Activated T-cell treated with anti-CD3 and anti-CD28 coated beads, Interleukin-2, amount 50 U/mL, for 48 hours (primary cell): ENCODE measurements at places on chromosomes 1 and 21.

DNA sequence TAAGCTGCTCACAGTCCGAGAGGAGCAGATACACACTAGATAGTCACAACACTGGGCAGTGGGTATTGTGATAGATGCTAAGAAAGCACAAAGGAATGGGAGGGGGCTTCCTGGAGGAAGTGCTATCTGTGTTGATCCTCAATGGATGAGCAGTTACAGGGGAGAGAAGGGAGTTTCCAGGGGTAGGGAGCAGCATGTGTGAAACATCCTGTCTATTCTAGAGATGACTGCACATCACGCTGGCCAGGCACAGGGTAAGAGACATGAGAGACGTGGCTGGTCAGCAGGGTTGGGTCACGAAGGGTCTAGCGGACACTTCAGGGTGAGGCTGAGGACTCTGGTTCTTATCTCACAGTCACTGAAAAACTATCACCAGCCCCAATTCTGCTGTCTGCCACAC is 235.2 kb downstream of the TRABD2B start:
- DNase-seq: no peak

- DNase-seq: no peak
These were observed 3.2 kb upstream of the MYOC start for GRCh38 chr1:171655746-171656116.

GRCh38 chr1:21741206-21741605 is 41.7 kb downstream of the USP48 start:
- DNase-seq: no peak

DNA sequence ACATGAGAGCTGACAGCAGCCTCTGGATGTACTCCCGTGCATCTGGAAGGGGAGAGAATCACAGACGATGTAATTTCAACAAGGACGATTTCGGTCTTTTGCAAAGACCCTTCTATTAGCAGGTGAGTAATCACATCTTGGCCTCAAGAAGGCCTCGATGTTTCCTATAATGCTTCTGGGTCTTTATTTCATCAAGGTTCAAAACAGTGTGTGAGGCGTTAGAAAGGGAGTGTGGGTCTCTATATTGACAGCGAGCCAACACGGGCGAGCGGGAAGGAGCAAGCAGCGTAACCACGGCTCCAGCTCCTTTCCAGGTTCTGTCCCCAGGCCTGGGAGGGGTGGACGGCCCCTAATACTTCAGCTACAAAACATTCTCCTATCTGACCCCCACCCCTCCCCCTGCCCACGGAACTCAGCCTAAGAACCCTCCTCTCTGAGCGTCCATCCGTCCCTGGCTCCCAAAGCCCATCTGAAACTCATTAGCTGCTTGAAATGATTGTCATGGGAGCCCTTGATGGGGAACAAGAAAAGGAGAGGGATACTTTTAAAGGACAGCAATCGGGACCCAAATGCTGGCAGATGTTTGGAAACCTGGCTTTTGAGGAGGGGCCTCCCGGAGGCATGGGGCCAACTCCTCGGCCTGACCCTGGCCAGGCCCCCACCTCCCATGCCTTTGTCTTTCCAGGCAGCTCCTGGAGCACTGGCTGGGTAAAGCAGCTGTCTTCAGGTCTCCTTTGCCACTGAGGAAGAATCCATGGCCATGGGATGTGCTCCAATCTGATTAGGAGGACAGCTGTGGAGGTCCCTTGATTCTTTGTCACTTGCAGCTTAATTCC is 250.8 kb downstream of the FOXD2 start:
- no peak for DNase-seq

DNA sequence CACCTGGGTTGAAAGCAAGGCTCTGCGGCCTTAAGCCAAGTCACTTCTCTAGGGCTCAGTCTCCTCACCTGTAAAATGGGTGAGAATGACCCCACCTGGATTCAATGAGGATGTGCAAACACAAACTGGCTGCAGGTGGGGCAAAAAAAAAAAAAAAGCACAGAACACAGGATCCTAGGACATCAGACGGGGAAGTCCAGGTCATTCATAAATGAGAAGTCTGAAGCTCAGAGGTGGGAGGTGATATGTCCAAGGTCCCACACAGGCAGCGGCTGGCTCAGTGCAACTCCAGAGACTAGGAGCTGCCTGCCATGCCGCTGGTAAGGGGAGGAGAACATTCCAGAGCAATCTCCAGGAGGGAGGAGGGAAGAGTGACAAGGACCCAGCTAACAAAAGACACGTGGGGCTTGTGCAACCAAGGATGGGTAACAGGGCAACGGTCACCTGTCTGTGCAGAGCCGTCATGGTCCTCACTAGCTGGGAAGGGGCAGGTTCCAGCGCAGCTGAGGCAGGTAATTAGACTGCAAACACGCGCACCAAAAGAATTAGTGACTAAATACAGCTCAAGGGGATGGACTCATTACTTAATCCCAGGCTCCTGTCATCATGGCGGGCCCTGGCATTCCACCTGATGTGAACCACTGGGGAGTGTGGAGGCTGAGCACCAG is 19.5 kb downstream of the IFFO2 start:
- no peak for DNase-seq

GRCh38 chr1:179950651-179951050 is 4.0 kb upstream of the CEP350 start:
- no peak for DNase-seq

DNA sequence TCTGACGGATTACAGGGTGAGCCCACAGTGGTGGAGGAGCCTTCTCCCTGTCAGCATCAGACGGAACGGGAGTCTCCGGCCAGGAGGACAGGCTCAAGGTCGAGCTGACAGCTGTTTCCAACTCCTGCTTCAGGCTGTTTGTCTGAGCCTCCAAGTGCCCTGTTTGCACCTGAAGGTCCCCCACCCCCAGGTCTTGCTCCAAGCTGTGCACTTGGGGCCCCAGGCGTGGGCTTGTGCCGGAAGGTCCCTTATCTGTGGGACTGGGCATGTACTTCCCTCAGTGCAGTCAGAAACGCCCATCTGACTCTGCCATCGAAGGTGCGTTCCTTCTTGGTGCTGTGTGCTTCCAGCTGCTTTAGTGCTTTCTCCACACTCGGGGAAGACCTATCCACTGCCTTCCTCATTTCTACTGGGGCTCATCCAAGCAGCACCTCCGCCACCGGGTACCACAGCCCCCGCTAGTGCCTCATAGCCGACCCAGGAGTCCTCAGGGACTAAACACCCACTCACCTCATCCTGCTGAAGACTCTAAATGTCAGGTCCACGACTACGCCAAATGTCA is 29.5 kb upstream of the CR2 start:
- DNase-seq: no peak

DNA sequence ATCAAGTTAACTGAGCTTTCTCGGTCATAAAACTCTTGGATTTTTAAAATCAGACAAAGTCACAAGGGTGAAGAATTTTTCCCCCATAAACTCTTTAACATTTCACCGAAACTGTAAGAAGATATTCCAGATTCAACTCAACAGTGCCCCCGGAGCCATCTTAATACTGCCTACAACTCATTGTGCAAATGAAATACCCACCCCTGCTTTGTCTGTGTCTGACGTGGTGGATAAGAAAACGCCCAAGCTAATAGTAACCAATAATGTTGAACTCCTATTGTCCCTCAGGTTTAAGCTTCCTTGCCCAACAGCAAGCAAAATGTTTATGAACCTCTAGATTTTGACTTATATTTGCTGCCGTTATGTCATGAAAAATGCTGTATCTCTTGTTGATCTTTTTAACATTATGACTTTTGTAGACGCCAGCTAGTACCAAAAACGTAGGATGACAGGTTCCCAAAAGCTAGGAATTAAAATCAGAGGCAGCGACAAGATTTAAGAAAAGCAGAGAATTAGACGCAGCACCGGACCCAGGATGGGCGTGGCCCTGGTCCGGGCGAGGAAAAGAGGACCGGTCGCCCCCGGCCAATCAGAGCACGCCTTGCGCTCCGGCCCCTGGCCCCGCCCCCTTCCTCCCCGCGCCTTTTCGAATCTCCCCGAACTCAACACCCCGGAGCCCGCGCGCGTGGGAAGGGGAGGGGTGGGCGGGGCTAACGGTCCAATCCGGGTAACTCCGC is 1.1 kb downstream of the STMN1 start:
- DNase-seq: peak; percentile 99

DNA sequence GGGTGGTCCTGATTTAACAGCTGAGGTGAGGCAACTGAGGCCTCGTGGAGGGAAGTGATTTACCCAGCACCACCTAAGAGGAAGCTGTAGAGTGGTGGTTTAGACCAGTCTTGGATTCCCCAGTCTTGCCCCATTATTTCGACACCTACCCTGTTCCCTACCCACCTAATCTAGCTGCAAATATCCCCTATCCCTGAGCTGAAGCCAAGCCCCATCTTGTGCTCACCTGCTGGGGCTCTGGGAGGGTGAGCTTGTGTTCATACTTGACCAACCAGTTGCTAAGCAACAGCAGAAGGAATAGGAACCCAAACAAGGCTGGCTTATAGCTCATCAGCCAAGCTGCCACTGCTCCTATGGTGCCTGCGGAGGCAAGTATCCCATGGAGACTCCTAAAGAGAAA is 2.0 kb downstream of the TEX46 start:
- DNase-seq: no peak

DNA sequence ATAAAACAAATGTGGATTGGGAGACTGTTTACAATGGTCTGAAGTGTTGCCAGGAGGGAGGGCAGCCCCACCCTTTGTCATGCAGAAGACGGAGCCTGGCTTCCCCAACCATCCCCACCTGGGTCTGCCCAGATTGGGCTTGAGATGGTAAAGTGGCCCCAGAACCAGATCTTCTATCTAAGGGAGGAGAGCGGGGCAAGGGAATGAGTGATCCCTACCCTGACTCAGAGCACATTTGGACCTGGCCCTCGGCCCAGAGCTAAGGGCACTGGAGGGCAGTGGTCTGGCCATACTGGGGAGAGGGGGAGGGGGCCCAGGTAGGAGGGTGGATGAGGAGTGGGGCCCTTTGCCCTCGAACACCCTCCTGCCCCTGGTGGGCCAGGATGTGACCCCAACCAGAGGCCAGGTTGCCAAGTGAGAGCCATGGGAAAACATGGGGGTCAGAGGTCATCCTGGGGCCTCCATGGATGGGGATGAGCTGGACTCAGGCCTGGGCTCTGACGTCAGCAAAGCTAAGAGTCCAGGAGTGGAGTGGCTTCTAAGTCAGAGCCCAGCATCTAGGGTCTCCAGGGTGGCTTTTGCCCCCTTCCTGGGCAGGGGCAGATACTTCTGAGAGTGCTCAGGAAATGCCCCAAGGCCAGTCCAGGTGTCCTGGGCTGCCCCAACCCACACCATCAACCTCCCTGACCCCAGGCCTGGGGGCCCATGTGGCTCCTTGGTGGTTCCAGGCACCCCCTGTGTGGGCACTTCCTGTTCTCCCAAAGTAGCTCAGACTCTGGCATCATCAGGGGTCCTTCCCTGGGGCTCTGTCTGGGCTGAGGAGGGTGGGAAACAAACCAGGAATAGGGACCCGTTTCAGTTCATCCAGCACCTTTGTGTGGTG is 1.6 kb upstream of the LEFTY1 start:
- DNase-seq: no peak

DNA sequence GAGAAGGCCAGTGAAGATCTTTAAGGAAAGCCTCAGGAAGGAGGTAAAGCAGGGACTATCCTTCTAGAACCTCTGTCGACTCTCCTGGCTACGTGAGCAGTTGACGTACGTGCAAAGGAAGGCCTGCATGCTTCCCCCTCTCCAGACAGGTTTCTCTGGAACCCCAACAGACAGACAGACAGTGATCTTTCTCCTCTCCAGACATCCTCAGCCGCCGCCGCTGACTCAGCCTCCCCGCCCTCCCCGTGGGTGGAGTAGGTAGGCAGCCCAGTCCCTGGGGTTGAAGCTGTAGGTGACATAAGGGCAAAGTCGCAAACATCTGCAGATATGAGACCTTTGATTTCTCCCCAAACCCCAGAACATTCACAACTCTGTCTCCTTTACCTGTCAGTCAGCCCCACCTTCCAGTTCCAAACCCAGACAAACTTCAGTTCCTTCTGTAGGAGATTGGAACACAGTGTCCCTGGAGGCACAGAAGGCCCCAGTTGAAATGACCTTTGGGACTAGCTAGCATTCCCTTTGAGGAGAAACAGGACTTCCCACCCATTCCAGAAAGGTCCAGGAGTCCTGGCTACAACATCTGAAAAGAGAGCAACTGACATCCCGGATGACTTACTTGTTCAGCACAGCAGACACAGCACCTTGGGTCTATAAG is 146.0 kb upstream of the JUN start:
- DNase-seq: peak; percentile 80

DNA sequence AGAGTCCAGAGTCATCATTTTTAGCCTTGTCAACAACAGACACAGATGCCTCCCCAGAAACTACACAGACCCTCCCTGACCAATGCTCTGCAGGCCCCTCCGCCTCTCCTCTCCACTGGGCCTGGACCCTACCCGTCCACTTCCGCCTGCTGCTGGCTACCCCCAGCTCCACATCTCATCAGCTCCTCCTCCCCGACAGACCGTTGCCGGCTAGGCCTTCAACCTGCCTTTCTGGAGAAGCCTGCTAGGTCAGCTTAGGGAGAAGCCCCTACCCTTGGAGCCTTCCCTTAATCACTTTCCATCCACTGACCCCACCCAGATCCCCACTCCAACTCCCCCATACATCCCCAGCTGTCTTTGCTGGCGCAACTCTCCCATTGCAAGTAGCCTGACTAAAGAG is 1.4 kb downstream of the TRIM17 start:
- DNase-seq: no peak

DNA sequence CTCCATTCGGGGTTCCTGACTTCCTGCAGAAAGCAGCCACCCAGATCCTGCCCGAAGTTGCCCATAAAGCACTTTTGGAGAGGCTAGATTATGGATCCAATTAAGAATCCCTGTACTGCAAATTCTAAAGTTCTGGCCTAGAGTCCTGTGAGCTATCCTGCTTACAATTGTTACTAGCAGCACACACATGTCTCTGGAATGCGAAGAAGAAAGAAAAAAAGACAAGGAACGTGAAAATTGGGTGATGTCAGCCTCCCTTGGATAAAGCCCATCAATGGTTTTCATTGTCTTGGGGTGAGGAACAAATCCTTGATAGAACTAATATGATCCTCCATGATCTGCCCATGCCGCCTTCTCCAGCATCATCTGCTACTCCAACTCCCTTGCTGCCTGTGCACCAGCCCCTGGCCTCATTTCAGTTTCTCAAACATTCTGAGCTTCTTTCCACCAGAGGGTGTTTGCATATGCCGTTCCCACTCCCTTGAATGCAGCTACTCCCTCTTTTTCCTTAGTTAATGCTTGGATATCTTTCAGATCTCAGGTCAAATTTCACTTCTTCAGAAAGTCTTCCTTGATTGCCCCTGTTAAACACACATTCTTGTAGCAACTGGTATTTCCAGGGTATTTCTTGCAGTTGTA is 94.0 kb downstream of the ST6GALNAC5 start:
- DNase-seq: no peak

- DNase-seq: no peak
These were observed 88.8 kb upstream of the ARHGEF16 start for GRCh38 chr1:3365523-3366125.

- DNase-seq: no peak
These were observed 16.3 kb upstream of the NPPB start for GRCh38 chr1:11875094-11875493.

DNA sequence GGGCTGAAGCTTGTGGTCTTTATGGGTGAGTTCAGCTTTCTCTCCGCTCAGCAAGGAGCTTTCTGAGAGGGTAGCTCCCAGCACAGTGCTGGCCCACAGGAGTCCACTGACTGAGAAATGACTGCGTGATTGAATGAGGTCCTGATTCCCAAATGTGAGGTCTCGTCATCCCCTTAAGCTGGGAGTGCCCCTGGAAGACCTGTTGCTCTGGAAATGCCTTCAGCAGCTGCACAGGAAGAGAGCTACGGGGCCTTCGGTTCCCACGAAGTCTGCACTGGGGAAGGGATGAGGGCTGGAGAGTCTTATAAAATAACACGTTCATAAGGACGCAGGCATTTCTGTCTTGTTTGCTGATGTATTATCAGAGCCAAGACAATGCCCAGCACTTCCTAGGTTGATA is 14.0 kb downstream of the TNNT2 start:
- DNase-seq: no peak

GRCh38 chr1:168531615-168532345 is 12.0 kb downstream of the XCL2 start:
- DNase-seq: no peak
